Thyroid gland (tissue), 4 donors: ENCODE measurements at places on chromosomes 4 and X. TPM values are rescaled to one million over a fixed set of nuclear protein-coding genes. Genes with fewer than 3 reads are reported as not detected.

XAGE1A gene
- total RNA-seq, result not detected

MMGT1 gene
- total RNA-seq, result 43.7 TPM

CLDN22 gene
- not detected for total RNA-seq

BEX2 gene
- 113 TPM for total RNA-seq

IGSF1 gene
- 21.6 TPM for total RNA-seq

CWH43 gene
- total RNA-seq, result 5.3 TPM

TRIM61 gene
- total RNA-seq, result 5.5 TPM

WDR17 gene
- total RNA-seq, result 5.6 TPM

TMEM128 gene
- 24.9 TPM for total RNA-seq

TREX2 gene
- total RNA-seq, result 3.2 TPM

MMRN1 gene
- 325 TPM for total RNA-seq

CHRNA9 gene
- total RNA-seq, result 0.11 TPM

CAMK2D gene
- total RNA-seq, result 61.6 TPM

TBC1D25 gene
- 12.9 TPM for total RNA-seq

CT45A2 gene
- not detected for total RNA-seq

TCEAL6 gene
- total RNA-seq, result not detected

GYPA gene
- total RNA-seq, result not detected

RNF4 gene
- total RNA-seq, result 52.0 TPM

SRPX2 gene
- total RNA-seq, result 13.1 TPM

PPBP gene
- total RNA-seq, result 1.3 TPM

TMEM144 gene
- 34.9 TPM for total RNA-seq

JCHAIN gene
- total RNA-seq, result 154 TPM

ANOS1 gene
- 39.2 TPM for total RNA-seq

FRMPD3 gene
- total RNA-seq, result 12.1 TPM

GLOD5 gene
- total RNA-seq, result 3.3 TPM

PPP4R3C gene
- not detected for total RNA-seq

HHIP gene
- 0.49 TPM for total RNA-seq

PRDX4 gene
- total RNA-seq, result 123 TPM

SSX2 gene
- total RNA-seq, result not detected

MAOA gene
- 300 TPM for total RNA-seq

RTL5 gene
- total RNA-seq, result 5.6 TPM

UCHL1 gene
- 139 TPM for total RNA-seq

MEPE gene
- not detected for total RNA-seq

DUSP9 gene
- not detected for total RNA-seq

MAP3K15 gene
- not detected for total RNA-seq

PRRG3 gene
- total RNA-seq, result 2.1 TPM

SNCA gene
- total RNA-seq, result 22.7 TPM

CTAG1B gene
- not detected for total RNA-seq

TMPRSS11D gene
- not detected for total RNA-seq

NPNT gene
- 840 TPM for total RNA-seq

CXXC4 gene
- total RNA-seq, result 5.2 TPM

TMSB15C gene
- total RNA-seq, result 0.67 TPM

ERCC6L gene
- not detected for total RNA-seq

MAGEA2B gene
- not detected for total RNA-seq

PGRMC1 gene
- total RNA-seq, result 136 TPM

FAT4 gene
- total RNA-seq, result 33.5 TPM

TLR1 gene
- 4.0 TPM for total RNA-seq
